Sigmoid colon (tissue), 7 donors: ENCODE measurements at places on chromosomes 7 and 10. TPM values are rescaled to one million over a fixed set of nuclear protein-coding genes. Genes with fewer than 3 reads are reported as not detected.

The CLRN3 gene
- not detected for total RNA-seq

The SERPINE1 gene
- total RNA-seq, result 9.3 TPM

The NOS3 gene
- total RNA-seq, result 1.3 TPM

The CDC14C gene
- not detected for total RNA-seq

The CYP3A4 gene
- not detected for total RNA-seq

The NOM1 gene
- 16.6 TPM for total RNA-seq

The SYNPO2L gene
- total RNA-seq, result not detected

The ERVW-1 gene
- not detected for total RNA-seq

The MACC1 gene
- total RNA-seq, result not detected

The POP7 gene
- 20.5 TPM for total RNA-seq

The GPR26 gene
- total RNA-seq, result not detected

DNA sequence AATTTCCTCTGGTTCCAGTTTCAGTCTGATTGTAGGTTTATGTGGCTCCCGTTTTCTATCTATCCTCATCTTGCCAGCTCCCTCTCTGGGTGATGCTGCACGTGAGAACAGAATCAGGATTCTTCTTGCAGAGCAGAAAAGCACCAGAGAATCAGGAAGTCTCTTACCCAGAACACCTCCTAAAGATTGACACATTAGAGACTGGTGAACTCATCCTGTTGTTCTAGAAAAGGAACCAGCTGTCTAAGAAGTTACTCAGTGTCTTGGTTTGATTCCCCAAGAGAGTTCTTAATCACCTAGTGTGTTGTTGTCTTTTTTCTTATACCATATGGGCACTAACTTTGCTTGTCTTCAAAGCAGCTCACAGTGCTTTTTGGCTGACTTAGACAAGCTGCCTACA lies 152.4 kb downstream of the DGKI start:
- no peak overlapping the region for H3K27ac ChIP-seq
- no peak overlapping the region for H3K4me3 ChIP-seq
- no peak for DNase-seq
- no peaks in the 10 kb centered on the region for H3K27me3 ChIP-seq

DNA sequence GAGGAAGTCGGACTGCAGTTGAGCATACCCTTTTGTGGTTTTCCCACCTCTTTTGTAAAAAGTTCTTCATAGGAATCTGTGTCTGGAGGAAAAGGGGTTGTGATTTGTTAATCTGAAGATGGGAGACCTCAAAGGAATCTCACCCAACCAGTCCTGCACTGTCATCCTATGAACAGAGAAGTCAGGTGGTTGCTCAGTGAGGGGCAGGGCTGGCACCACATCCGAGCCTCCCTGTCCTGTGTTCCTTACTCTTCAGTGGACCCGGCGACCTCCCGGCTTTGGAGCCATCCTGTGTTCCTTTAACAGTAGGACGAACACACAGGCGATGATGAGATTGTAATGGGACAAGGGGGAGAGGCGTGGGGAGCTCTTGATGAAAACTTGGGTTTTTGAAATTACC lies 2.8 kb upstream of the MGMT start:
- H3K27ac ChIP-seq, result no peak overlapping the region
- DNase-seq, result no peak
- no peaks in the 10 kb centered on the region for H3K27me3 ChIP-seq
- no peak overlapping the region for H3K4me3 ChIP-seq
- H3K4me1 ChIP-seq, result peaks cover 16% of the 10 kb centered on the region

GRCh38 chr10:118031351-118032075 lies 15.2 kb downstream of the RAB11FIP2 start:
- no peaks in the 10 kb centered on the region for H3K36me3 ChIP-seq
- no peak overlapping the region for H3K27ac ChIP-seq
- H3K27me3 ChIP-seq, result no peaks in the 10 kb centered on the region
- no peak overlapping the region for H3K4me3 ChIP-seq
- H3K4me1 ChIP-seq, result no peaks in the 10 kb centered on the region
- no peak for DNase-seq

DNA sequence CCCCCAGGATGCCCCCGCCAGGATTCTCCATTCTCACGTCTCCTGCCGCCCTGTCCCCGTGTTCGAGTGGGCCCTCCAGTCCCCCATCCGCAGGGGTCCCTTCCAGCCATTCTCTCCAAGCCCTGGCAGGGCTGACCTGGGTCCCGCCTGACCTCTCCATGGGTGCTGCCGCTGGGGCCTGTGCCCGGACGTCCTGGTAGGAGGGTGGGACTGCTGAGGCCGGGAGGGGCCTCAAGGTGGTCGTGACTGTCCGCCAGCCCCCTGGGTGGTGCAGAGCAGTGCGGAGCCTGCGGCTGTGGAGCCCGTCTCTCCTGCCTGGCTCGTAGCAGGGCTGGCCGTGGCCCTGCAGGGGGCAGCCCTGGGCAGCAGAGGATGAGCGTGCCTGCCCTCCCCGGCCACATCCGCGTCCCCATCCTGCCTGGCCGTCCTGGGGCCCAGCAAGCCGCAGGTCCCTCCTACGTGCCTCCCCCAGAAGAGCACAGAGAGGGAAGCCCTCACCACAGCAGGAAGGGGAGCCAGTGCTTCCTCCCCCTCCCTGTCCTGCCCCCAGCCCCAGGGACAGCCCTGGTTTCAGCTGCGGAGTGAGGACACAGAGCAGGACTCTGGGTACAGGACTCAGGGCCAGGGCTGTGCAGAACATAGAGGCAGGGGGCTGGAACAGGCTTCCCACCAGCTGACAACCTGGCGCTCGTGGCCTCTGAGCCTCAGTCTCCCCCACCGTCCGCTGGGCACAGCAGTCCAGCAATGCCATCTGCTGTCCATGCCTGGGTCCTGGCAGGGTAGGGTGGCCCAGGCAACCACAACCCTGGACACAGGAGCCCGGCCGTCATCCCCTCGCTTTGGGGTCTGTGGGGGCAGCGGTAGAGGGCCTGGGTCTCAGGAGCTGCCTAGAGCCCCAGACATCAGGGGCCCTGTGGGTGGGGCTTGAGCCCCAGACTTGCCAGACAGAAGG lies 1.5 kb upstream of the GRIFIN start:
- no peaks in the 10 kb centered on the region for H3K36me3 ChIP-seq
- H3K27ac ChIP-seq, result no peak overlapping the region
- no peak for DNase-seq
- peaks cover 17% of the 10 kb centered on the region for H3K4me1 ChIP-seq

GRCh38 chr10:24952707-24953645 lies 570 bp upstream of the PRTFDC1 start:
- H3K4me1 ChIP-seq, result peaks cover 23% of the 10 kb centered on the region
- peak; percentile 78 for DNase-seq
- H3K27ac ChIP-seq, result peak overlapping the region; percentile 87
- no peaks in the 10 kb centered on the region for H3K36me3 ChIP-seq

DNA sequence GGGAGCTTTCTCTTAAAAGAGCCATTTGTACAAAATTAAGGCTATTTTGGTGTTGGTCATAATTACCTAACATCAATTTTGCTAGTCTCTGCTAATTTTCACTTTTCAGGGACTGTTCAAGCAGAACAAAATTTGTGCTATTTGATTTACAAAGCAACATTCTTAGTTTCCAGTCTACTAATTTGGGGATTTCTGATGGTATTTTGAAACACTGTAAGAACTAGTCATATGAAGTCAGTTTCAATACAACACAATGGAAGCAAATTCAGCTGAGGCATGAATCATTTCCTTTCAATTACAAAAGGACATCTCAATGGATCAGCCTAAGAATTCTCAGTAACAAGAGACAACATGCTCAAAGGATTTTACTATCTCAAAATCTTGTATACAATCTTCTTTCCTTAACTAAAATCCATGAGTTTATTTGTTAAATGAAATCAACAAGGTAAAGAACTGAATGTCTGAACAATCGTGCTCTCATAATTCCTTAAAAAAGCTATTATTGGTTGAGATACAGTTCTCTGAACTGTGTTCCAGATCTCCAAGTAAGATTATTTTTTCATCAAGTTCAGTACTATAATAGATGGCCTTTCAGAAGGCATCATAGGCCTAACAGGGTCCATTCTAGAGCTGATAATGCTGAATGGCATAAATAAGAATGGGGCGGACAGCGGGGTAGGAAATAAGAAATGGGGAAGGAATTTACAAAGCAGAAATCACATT lies 144.6 kb downstream of the NRCAM start:
- no peaks in the 10 kb centered on the region for H3K36me3 ChIP-seq
- no peak for DNase-seq
- H3K27me3 ChIP-seq, result no peaks in the 10 kb centered on the region
- no peak overlapping the region for H3K4me3 ChIP-seq
- peak overlapping the region; percentile 32 for H3K27ac ChIP-seq
- H3K4me1 ChIP-seq, result no peaks in the 10 kb centered on the region

DNA sequence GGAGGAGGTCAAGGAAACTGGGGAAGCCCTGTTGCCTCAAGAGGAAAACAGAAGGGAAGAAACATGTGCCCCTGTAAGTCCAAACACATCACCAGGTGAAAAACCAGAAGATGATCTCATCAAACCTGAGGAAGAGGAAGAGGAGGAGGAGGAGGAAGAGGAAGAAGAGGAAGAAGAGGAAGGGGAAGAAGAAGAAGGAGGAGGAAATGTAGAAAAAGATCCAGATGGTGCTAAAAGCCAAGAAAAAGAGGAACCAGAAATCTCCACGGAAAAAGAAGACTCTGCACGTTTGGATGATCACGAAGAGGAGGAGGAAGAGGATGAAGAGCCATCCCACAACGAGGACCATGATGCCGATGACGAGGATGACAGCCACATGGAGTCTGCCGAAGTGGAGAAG lies 82.7 kb upstream of the SAMD8 start:
- H3K27ac ChIP-seq, result no peak overlapping the region
- no peaks in the 10 kb centered on the region for H3K4me1 ChIP-seq
- peaks cover 38% of the 10 kb centered on the region for H3K36me3 ChIP-seq
- no peak for DNase-seq

GRCh38 chr10:64191286-64191685 lies 670.1 kb downstream of the REEP3 start:
- H3K4me1 ChIP-seq, result no peaks in the 10 kb centered on the region
- no peaks in the 10 kb centered on the region for H3K36me3 ChIP-seq
- no peaks in the 10 kb centered on the region for H3K27me3 ChIP-seq
- H3K4me3 ChIP-seq, result no peak overlapping the region
- no peak overlapping the region for H3K27ac ChIP-seq

- no peak overlapping the region for H3K27ac ChIP-seq
- H3K27me3 ChIP-seq, result no peaks in the 10 kb centered on the region
- H3K4me1 ChIP-seq, result no peaks in the 10 kb centered on the region
- no peak for DNase-seq
Observed at GRCh38 chr7:28481091-28481926, 69.0 kb downstream of the CREB5 start.

- DNase-seq, result no peak
- no peak overlapping the region for H3K4me3 ChIP-seq
- H3K36me3 ChIP-seq, result no peaks in the 10 kb centered on the region
- no peaks in the 10 kb centered on the region for H3K4me1 ChIP-seq
Observed at GRCh38 chr10:49552277-49552676, 13.4 kb upstream of the ERCC6 start.

GRCh38 chr7:154167807-154168206 lies 115.6 kb downstream of the DPP6 start:
- no peaks in the 10 kb centered on the region for H3K36me3 ChIP-seq
- no peak overlapping the region for H3K27ac ChIP-seq
- no peaks in the 10 kb centered on the region for H3K4me1 ChIP-seq
- H3K27me3 ChIP-seq, result no peaks in the 10 kb centered on the region

DNA sequence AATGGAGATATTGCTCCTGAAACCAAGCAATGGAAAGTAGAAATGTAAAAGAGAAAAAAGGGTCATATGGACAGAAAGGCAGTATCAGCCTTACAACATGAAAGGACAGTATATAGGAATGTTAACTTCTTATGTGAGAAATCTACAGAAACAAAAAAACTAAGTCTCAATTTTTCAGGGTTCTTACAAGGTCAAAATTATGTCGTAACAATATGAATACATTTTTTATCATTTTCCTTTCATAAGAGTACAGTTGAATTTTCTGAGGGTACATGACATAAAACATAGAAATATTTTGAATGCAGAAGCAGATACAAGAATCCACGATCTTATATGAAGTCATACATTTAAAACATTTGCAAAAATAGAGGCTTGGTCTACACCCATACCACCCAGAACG lies 10.7 kb downstream of the DNA2 start:
- H3K4me3 ChIP-seq, result no peak overlapping the region
- no peaks in the 10 kb centered on the region for H3K27me3 ChIP-seq
- DNase-seq, result no peak
- H3K27ac ChIP-seq, result no peak overlapping the region
- H3K4me1 ChIP-seq, result no peaks in the 10 kb centered on the region
- no peaks in the 10 kb centered on the region for H3K36me3 ChIP-seq

GRCh38 chr7:157745721-157746709 lies 409.2 kb downstream of the DNAJB6 start:
- no peak overlapping the region for H3K27ac ChIP-seq
- H3K36me3 ChIP-seq, result no peaks in the 10 kb centered on the region
- no peaks in the 10 kb centered on the region for H3K4me1 ChIP-seq
- H3K4me3 ChIP-seq, result no peak overlapping the region
- no peaks in the 10 kb centered on the region for H3K27me3 ChIP-seq

DNA sequence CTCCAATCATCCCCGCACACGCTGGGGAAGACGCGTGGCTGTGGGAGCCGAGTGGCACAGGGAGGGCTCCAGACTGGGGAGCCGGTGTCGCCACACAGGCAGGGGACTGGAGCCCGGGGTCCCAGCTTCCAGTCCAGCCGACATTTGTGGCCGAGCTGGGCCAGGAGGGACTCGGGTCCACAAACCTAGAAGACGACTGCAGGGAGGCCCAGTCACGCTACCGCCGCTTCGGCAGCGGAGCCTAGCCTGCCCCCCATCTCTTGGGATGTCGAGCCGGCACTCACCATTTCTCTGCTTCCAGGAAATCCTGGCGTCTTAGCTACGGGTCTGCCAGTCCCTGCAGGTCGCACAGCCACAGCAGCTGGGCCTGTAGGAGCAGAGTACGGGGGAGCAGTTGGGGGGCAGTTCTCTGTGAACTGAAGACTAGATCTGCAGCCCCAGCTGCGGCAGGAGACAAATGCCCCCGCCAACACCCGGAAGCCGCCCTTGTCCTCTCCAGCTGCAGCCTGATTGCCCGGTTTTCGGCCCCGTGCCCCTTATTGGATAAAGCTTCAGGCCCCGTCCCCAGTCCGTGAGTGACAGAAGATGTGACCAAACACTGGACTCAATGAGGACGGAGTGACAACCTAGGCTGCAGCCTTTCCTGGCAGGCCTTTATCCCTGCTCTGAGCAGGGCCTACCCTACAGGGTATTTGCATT lies 270.7 kb downstream of the ZNF33B start:
- peak overlapping the region; percentile 27 for H3K4me3 ChIP-seq
- H3K27me3 ChIP-seq, result no peaks in the 10 kb centered on the region
- H3K27ac ChIP-seq, result peak overlapping the region; percentile 62
- no peaks in the 10 kb centered on the region for H3K4me1 ChIP-seq
- peak; percentile 84 for DNase-seq
- no peaks in the 10 kb centered on the region for H3K36me3 ChIP-seq

GRCh38 chr10:44906486-44906885 lies 4.7 kb upstream of the TMEM72 start:
- no peak overlapping the region for H3K27ac ChIP-seq
- no peaks in the 10 kb centered on the region for H3K27me3 ChIP-seq
- H3K4me3 ChIP-seq, result no peak overlapping the region
- H3K36me3 ChIP-seq, result no peaks in the 10 kb centered on the region
- no peaks in the 10 kb centered on the region for H3K4me1 ChIP-seq
